ENCODE measurements at places on chromosomes 2 and 18.

GRCh38 chr2:223887127-223887526 lies 49.7 kb upstream of the AP1S3 start:
- DNase-seq, result no peak

- no peak for DNase-seq
These were observed 492.8 kb upstream of the FSIP2 start for GRCh38 chr2:185245806-185246205.

- no peak for DNase-seq
These were observed 135.5 kb downstream of the SPOPL start for GRCh38 chr2:138637061-138637460.

GRCh38 chr2:108641756-108642155 lies 77.5 kb upstream of the RANBP2 start:
- DNase-seq, result no peak

DNA sequence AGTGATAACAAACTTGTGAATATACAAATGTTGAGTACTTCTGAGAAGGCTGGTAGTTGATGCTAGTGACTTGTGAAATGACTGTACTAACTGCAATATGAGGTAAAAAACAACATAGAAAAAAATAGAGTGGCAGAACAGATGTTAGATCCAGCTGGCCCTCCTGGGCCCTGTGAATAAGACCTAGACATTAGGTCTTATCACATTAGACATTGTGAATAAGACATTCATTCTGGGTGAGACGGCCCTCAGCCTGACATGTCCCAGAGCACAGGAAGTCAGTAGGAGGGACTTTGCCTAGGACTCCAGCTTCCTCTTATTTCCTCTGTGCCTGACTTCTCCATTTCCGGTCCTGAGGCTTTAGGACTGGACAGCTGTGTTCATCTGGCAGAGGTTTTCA lies 22.9 kb downstream of the DOK1 start:
- DNase-seq, result no peak

- DNase-seq, result no peak
These were observed 136.3 kb upstream of the SLC39A10 start for GRCh38 chr2:195520671-195521155.

DNA sequence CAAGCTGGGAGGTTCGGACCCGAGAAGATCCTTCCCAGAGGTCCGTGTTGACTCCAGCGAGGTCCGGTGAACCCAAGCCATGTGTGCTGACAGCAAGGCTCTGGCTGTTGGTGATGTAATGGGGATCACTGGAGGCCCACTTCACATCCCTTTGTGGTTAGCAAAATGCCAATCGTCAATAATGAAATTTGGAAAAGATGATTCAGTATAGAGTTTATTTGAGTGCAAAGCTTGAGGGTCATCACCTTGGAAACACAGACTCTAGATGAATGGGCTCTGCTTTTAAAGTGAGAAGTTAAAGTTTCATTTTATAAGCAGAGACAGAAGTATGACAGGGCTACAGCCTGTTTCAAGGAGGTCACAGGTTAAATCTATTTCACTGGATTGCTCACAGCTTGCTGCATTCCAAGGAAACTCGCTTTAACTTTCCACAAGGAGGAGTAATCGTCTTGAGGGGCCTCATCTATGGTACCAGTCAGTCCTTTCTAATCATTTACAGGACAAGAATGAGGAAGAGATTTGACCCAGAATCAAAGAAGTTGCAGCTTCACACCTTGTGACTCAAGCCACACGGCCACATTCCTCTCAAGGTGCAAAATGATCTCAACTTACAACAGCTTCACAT lies 140.5 kb downstream of the TPO start:
- DNase-seq, result no peak

GRCh38 chr2:160660741-160661140 lies 167.1 kb upstream of the RBMS1 start:
- DNase-seq, result no peak

DNA sequence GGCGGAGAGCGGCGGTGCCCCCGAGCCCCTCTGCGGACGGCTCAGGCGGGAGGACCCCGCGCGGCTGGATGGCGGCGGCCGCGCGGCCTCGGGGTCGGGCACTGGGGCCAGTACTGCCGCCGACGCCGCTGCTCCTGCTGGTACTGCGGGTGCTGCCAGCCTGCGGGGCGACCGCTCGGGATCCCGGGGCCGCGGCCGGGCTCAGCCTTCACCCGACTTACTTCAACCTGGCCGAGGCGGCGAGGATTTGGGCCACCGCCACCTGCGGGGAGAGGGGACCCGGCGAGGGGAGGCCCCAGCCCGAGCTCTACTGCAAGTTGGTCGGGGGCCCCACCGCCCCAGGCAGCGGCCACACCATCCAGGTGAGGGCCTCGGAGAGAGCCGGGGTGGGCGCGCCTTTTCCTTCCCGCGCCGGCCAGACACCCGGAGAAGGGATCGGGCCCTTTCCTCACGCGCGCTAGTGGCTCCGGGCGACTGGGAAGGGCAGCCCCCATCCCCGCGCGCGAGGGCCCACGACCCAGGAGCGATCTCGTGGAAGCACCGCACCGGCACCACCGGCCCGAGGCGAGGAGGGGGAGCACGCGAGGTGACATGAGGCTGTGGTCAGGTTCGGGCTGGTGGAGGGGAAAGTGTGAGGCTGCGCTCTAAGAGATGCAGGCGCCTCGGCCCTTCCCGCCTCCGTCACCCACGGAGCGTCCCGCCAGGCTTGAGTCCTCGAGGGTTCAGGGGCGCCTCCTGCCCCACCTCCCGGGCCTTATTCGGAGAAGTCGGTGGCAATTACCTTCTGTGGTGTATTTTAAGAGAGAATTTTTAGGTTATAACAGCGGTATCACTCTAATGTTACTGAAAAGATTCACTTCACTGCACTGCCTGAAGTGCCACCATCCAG lies 607 bp downstream of the LAMA3 start:
- DNase-seq, result no peak

DNA sequence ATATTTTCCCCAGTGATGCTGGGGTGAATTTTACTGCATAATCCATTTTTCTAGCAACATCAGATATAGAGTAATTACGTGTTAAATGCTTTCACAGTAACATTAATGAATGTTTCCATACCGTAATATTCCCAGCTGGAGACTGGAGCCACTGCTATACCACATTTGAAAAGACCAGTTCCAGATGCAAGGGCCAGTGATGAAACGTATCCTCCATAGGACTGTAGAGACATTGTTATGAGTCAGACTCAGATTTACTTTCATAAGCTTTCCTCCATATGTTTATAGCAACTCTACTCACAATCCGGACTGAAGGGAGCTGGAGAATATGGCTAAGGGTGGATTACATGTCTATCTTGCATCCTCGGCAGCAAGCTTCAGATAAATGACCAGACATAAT lies 22.7 kb upstream of the GCG start:
- DNase-seq, result no peak

- no peak for DNase-seq
These were observed 3.1 kb upstream of the SP5 start for GRCh38 chr2:170711774-170712652.

DNA sequence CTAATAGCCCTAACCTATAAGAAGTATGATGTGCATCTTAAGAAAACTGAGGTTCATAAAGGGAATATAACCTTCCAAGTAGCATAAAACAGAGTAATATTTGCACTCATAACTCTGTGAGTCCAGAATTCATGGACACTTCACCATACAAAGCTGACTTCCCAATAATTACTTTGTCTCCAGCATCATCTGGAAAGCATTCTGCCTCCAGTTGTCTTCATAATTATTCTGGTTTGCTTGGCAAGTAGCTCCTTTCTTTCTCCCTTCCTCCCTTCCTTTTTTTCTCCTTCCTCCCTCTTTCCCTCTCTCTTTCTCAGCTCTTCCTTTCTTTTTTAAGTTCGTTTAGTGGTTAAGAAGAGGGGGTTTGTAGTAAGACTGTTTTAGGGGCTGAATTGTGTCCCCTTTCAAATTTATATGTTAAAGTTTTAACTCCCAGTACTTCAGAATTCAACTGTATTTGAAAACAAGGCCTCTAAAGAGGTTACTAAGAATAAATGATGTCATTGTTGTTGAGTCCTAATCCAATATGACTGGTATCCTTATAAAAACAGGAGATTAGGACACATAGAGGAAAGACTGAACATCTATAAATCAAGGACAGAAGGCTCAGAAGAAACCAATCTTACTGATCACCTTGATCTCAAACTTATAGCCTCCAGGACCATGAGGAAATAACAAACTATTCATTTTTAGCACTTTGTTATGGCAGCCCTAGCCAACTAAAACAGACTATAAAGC lies 28.9 kb downstream of the TFPI start:
- DNase-seq, result no peak

GRCh38 chr2:37250869-37251740 lies 19.6 kb downstream of the NDUFAF7 start:
- DNase-seq, result no peak

- no peak for DNase-seq
These were observed 35.4 kb downstream of the KCNK3 start for GRCh38 chr2:26727641-26728561.

- no peak for DNase-seq
These were observed 306.0 kb downstream of the BCL11A start for GRCh38 chr2:60247471-60247870.

DNA sequence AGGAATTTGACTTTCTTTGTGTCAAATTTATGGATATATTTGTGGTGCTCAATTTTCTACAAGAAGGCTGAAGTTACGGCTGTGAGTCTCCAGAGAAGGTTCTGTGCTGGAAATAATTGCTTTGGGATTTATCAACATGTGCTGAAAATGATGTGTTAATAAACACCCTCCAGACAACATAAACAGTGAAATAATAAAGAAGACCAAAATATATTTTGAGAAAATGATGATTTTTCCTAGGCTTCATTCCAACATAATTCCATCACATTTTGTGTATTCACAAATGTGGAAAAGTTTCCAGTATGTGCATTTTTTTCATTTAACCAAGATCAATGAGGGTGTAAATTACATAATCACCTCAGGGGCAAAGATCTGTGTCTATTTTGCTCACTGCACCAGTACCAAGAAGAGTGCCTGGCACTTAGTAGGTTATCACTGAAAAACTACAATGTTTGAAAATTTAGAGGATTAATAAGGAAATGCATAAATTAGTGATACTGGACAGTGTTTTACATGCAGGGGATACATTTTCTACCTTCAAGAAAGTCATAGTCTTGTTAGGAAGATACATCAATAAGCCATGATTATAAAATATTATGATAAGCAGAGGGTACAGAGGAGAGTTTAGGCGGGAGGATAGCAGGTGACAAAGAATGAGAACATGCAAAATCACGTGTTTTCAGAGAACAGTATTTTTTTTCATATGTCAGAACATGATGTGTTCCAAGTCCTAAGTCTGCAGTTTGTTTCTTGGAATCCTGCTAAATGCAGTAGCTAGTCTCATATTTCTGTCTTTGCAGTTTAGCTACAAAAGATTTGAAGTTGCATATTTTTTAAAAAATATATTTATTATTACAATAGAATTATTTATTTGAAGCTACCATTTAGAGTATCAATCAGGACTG lies 127.6 kb upstream of the DLGAP1 start:
- DNase-seq, result no peak

DNA sequence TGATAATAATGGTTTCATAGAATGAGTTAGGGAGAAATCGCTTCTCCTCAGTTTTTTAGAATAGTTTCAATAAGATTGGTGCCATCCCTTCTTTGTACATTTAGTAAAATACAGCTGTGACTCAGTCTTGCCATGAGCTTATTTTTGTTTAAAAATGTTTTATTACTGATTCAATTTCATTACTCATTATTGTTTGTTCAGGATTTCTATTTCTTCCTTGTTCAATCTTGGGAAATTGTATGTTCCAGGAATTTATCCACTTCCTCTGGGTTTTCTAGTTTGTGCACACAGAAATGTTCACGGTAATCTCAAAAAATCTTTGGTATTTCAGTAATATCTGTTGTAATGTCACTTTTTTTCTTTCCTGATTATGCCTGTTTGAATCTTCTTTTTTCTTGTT lies 371.5 kb upstream of the SETBP1 start:
- no peak for DNase-seq

DNA sequence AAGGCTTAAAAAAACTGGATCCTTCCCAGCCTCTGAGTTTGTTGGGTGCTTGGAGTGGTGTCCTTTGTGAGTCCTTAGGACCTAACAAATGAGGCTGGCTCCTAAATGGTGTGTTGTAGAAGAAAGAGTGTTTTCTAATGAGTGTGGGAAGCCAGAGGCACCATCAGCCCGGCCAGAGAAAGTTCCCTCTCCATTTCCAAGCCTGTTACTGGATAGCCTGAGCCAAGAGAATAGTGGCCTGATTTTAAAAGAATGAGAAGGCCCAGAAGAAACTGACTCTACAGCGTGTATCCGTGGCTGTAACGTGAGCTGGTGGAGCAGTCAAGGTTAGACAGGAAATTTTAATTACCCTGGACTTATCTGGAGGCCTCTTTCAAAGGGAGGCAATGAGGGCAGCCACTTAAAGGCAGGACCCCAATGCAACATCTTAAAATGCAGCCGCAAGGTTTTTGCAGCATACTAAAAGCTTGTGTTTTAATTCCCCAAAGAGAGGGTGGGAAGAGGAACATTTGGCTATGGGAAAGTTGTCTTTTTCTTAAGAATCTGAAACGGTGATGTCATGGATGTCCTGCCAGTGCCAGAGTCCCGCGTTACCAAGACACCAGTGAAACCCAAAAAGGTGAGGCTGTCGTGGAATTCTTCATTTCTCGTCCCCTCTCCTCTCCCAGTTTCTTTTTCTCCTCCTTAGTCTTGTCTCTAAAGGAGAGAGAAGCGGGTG lies 4.6 kb downstream of the EFHD1 start:
- DNase-seq, result no peak

GRCh38 chr2:31383471-31384153 lies 30.9 kb downstream of the XDH start:
- no peak for DNase-seq

- no peak for DNase-seq
These were observed 51.8 kb downstream of the LIPG start for GRCh38 chr18:49613641-49614151.

DNA sequence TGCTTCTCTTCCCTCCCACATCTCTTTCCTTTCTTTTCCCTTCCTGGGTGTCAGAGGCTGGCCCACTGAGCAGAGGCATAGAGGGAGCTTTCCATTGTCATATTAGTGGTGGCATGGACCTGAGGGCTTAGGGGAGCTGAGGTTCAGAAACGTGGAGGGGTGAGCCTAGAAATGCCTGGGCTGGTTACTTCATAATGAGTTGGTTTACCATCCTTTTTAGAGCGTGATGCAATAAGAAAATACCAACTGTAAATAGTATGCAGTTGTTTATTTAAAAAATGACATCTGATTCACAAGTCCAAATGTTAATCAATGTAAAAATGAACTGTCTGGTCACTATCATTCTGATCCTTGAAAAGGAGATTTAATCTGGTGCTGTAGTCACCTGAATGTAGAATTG lies 46.3 kb downstream of the MYO1B start:
- no peak for DNase-seq

DNA sequence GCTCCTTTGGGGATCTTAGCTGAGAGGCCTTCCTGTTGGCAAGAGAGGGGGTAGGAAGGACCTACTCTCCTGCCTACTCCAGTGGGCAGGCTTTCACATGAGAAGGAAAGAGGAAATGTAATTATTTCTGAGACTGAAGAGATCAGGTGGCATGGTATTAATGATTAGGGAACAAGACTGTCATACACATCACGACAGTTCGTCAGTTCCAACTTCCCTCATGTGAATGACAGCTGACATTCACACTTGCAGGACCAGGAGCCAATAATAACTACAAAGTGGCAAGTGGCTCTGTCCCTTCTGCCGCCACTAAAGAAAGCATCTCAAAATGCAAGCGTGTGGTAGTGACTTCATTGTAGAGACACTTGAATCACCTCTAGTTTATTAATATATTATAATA lies 90.0 kb downstream of the ZCCHC2 start:
- no peak for DNase-seq

- DNase-seq, result no peak
These were observed 446.3 kb downstream of the ADCYAP1 start for GRCh38 chr18:1350931-1351450.

GRCh38 chr2:97701186-97701585 lies 12.2 kb upstream of the ZAP70 start:
- DNase-seq, result no peak

GRCh38 chr2:237280229-237280628 lies 133.7 kb downstream of the COL6A3 start:
- no peak for DNase-seq
